Effector memory CD4-positive, alpha-beta T cell (primary cell): ENCODE measurements at places on chromosomes 12 and 14.

GRCh38 chr12:54606556-54606955, 18.1 kb upstream of the PPP1R1A start:
- H3K27ac ChIP-seq = no peak overlapping the region
- no peak for DNase-seq
- H3K27me3 ChIP-seq = no peaks in the 10 kb centered on the region

GRCh38 chr14:59511916-59512575, 27.7 kb downstream of the JKAMP start:
- no peak overlapping the region for H3K4me3 ChIP-seq
- no peak overlapping the region for H3K27ac ChIP-seq
- H3K36me3 ChIP-seq = no peaks in the 10 kb centered on the region
- H3K27me3 ChIP-seq = no peaks in the 10 kb centered on the region
- no peaks in the 10 kb centered on the region for H3K4me1 ChIP-seq

DNA sequence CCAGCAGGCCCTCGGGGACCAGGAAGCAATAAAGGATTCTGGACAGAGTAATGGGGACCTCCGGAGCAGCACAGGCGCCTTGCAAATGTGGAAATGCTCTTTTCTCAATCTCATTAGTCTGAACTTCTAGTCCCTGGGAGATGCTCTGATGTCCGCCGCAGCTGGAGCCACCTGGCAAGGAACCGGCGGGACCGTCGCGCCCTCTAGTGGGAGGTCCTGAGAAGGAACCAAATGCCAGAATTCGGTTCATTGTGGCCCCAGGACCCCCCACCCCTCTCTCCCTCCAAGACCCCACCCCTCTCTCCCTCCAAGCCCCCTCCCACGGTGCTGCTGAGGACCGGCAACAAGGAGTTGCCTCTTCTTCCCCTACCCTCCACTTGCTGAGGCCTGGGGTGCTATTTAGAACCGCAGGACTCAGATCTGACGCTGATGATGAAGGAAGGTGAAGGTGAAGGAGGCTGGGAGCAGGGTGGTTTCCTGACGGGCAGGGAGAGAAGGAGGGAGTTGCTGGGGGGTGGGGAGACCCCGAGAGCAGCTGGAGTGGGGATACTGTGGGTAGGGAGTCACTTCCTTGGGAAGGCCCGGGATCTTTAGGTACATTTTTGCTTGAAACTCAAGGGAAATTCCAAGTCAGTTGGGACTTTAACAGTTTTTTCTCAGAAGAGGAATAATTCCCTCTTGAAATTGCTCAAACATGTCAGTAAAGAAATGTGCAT, 42.5 kb downstream of the SMIM41 start:
- H3K36me3 ChIP-seq = no peaks in the 10 kb centered on the region
- no peak overlapping the region for H3K4me3 ChIP-seq
- H3K27ac ChIP-seq = no peak overlapping the region
- H3K4me1 ChIP-seq = no peaks in the 10 kb centered on the region
- peaks cover 9% of the 10 kb centered on the region for H3K27me3 ChIP-seq

DNA sequence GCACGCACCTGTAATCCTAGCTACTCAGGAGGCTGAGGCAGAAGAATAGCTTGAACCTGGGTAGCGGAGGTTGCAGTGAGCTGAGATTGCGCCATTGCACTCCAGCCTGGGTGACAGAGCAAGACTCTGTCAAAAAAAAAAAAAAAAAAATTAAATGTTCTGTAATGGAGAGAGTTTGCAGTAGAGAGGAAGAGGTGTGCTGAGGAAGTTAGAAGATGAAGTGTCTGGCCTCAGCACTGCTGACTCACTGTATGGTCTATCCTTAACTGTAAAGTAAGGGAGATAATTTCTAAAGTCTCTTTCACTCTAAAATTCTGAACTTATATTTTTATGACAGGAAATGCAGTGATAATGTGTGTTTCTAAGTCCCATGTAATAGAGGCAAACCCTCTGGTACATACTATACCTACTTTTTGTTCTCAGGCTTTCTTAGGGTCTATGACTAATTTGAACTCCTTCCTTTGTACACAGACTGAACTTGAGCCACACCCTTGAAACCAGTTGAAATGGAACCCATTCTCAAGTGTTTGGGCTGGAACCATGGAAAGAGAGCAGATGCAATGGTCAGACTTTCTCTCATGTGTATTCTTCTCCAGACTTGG, 278.1 kb upstream of the FAR2 start:
- no peak for DNase-seq
- H3K27ac ChIP-seq = no peak overlapping the region
- H3K36me3 ChIP-seq = no peaks in the 10 kb centered on the region

- no peaks in the 10 kb centered on the region for H3K27me3 ChIP-seq
- DNase-seq = no peak
- H3K36me3 ChIP-seq = no peaks in the 10 kb centered on the region
Measured at GRCh38 chr14:72565149-72565559, 328.7 kb downstream of the DPF3 start.

DNA sequence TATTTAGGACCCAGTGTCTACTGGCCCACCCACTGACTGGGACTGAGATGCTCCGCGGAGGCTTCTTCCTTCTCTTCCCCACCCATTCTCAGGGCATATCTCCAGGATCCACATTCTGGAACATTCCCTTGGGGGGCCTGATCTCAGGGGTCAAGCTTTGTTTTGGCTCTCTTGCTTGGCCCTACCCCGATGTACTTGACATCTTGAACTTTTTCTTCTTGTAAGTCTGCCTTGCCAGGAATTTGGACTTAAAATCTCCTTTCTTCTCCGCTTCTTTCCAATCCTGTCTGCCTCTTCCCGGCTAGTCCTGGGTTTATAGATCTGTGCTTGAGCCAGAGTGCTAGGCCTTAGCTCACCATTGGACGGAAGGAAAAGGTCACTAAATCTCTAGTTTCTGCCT, 22.1 kb downstream of the DACT1 start:
- H3K27me3 ChIP-seq = no peaks in the 10 kb centered on the region
- H3K4me1 ChIP-seq = no peaks in the 10 kb centered on the region
- DNase-seq = no peak
- H3K36me3 ChIP-seq = no peaks in the 10 kb centered on the region
- H3K4me3 ChIP-seq = no peak overlapping the region

GRCh38 chr12:51942056-51942455, 9.4 kb upstream of the ACVR1B start:
- no peak overlapping the region for H3K4me3 ChIP-seq
- no peak for DNase-seq
- no peaks in the 10 kb centered on the region for H3K27me3 ChIP-seq
- H3K4me1 ChIP-seq = no peaks in the 10 kb centered on the region
- H3K36me3 ChIP-seq = no peaks in the 10 kb centered on the region
- H3K27ac ChIP-seq = no peak overlapping the region

- H3K27ac ChIP-seq = no peak overlapping the region
- no peaks in the 10 kb centered on the region for H3K27me3 ChIP-seq
- no peaks in the 10 kb centered on the region for H3K4me1 ChIP-seq
- H3K36me3 ChIP-seq = no peaks in the 10 kb centered on the region
- DNase-seq = no peak
- H3K4me3 ChIP-seq = no peak overlapping the region
Measured at GRCh38 chr12:67889931-67890330, 99.3 kb upstream of the IFNG-AS1 start.

- H3K4me1 ChIP-seq = no peaks in the 10 kb centered on the region
- H3K27me3 ChIP-seq = no peaks in the 10 kb centered on the region
- no peak overlapping the region for H3K27ac ChIP-seq
- no peaks in the 10 kb centered on the region for H3K36me3 ChIP-seq
- H3K4me3 ChIP-seq = no peak overlapping the region
- no peak for DNase-seq
Measured at GRCh38 chr12:88562151-88562550, 18.1 kb downstream of the KITLG start.

GRCh38 chr12:119624966-119625365, 31.4 kb downstream of the TMEM233 start:
- no peaks in the 10 kb centered on the region for H3K4me1 ChIP-seq
- no peak overlapping the region for H3K27ac ChIP-seq
- DNase-seq = no peak
- H3K36me3 ChIP-seq = no peaks in the 10 kb centered on the region
- H3K27me3 ChIP-seq = peaks cover 4% of the 10 kb centered on the region

DNA sequence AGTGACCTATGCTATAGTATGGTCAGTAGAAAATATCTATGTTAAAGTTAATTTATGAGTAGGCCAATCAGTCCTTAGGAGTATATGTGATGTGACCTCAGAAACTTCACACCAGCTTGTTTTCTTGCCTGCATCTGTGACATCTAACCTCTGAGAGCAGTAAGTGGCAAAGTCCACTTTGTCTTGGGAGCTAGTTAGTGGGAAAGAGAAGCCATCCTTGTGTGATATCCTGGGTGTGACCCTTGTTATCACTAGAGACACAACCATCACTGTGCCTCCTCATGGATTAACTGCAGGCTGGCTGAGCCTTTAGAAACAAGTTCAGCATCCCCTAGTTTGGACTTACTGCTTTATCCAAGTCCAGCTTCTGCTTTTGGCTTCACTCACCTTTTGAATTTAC, 170.6 kb upstream of the STXBP6 start:
- H3K4me3 ChIP-seq = no peak overlapping the region
- no peak for DNase-seq
- no peaks in the 10 kb centered on the region for H3K4me1 ChIP-seq
- H3K36me3 ChIP-seq = no peaks in the 10 kb centered on the region
- H3K27ac ChIP-seq = no peak overlapping the region
- no peaks in the 10 kb centered on the region for H3K27me3 ChIP-seq

- no peaks in the 10 kb centered on the region for H3K4me1 ChIP-seq
- H3K4me3 ChIP-seq = no peak overlapping the region
- H3K27me3 ChIP-seq = no peaks in the 10 kb centered on the region
Measured at GRCh38 chr14:75286313-75286712, 7.7 kb downstream of the FOS start.

DNA sequence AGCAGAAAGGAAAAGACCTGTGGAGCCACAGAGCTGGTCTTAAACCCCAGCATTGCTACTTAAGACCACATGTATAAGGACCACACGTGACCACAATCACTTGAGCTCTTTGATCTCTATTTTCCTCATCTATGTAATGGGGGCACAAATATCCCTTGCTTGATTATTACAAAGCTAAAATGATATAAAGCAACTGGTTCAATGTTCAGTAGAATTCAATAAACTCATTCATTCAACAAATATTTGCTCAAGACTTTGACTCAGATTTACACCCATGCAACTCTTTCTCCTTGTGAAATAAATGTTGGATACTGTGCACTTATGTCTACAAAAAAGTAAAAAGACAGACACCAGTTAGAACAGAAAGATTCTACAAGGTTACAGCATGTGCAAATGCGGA, 21.9 kb upstream of the CHPT1 start:
- H3K36me3 ChIP-seq = no peaks in the 10 kb centered on the region
- no peak overlapping the region for H3K27ac ChIP-seq
- no peaks in the 10 kb centered on the region for H3K27me3 ChIP-seq
- no peaks in the 10 kb centered on the region for H3K4me1 ChIP-seq
- H3K4me3 ChIP-seq = no peak overlapping the region

DNA sequence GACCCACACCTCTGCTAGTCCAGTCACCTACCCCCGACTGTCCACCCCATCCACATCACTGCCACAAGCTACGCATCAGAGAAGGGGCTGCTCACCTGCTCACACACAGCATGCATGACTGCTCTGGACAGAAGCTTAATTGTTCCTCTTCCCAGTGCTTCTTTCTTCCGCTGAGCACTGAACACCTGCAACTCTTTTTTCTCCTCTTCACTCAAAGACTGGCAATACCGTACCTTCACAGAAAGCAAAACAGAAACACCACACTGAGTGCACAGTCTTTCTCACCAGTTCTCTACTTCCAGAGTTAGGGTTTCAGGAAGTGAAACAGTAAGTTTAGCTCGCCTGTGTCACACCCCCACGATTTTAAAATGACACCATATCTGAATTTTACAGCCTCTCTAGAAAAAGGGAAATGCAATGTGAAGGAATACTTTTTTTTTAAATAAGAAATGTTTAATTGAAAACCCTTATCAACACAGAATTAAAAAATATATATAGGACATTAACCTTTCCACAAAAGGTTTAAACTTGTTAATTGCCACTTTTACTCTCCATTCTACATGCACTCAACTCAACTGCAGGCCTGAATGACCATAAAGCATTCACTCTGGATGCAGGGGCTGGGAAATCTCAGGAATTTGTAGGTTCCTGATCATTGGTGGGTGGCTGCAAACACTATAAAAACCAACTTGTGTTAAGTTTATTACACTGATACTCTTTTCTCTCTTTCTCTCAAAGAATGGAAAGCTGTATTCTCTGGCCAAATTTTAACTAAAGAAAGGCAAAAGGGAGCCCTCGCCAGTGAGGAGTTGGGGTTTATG, 120.0 kb downstream of the PRICKLE1 start:
- no peak overlapping the region for H3K4me3 ChIP-seq
- no peak for DNase-seq
- no peaks in the 10 kb centered on the region for H3K27me3 ChIP-seq
- no peak overlapping the region for H3K27ac ChIP-seq
- no peaks in the 10 kb centered on the region for H3K4me1 ChIP-seq
- H3K36me3 ChIP-seq = no peaks in the 10 kb centered on the region

- H3K36me3 ChIP-seq = no peaks in the 10 kb centered on the region
- no peak overlapping the region for H3K27ac ChIP-seq
- H3K4me1 ChIP-seq = no peaks in the 10 kb centered on the region
Measured at GRCh38 chr14:95011445-95012006, 145.8 kb downstream of the DICER1 start.

GRCh38 chr14:56953884-56954283, 143.6 kb upstream of the OTX2 start:
- DNase-seq = no peak
- H3K36me3 ChIP-seq = no peaks in the 10 kb centered on the region
- no peaks in the 10 kb centered on the region for H3K4me1 ChIP-seq
- H3K27ac ChIP-seq = no peak overlapping the region
- H3K27me3 ChIP-seq = no peaks in the 10 kb centered on the region
- no peak overlapping the region for H3K4me3 ChIP-seq

DNA sequence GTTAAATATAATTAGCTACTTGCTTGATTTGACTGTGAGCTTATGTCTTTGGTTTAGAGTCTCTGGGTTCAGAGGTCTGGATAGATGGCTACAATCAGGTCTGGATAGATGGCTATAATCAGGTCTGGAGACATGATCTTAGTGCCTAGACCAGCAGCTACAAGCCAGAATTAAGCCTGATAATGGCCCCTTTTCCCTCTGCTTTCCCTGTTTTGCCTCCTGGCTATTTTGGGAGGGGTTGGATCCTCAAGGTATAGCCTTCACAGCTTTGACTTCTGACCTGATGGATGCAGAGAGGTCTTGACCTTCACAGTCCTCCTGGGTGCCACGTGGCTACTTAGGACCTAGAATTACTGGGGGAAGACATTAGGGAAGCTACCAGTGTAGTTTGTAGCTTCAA, 877.7 kb downstream of the GALC start:
- H3K27ac ChIP-seq = no peak overlapping the region
- DNase-seq = no peak
- no peaks in the 10 kb centered on the region for H3K36me3 ChIP-seq
- H3K27me3 ChIP-seq = no peaks in the 10 kb centered on the region
- H3K4me3 ChIP-seq = no peak overlapping the region
- H3K4me1 ChIP-seq = no peaks in the 10 kb centered on the region

- no peaks in the 10 kb centered on the region for H3K27me3 ChIP-seq
- no peak overlapping the region for H3K4me3 ChIP-seq
- no peak for DNase-seq
- H3K36me3 ChIP-seq = peaks cover 67% of the 10 kb centered on the region
- H3K4me1 ChIP-seq = no peaks in the 10 kb centered on the region
- H3K27ac ChIP-seq = no peak overlapping the region
Measured at GRCh38 chr12:57299514-57300016, 48.6 kb upstream of the STAC3 start.
